Left renal cortex interstitium (tissue), 4 donors: ENCODE measurements at places on chromosomes 12 and 14.

DNA sequence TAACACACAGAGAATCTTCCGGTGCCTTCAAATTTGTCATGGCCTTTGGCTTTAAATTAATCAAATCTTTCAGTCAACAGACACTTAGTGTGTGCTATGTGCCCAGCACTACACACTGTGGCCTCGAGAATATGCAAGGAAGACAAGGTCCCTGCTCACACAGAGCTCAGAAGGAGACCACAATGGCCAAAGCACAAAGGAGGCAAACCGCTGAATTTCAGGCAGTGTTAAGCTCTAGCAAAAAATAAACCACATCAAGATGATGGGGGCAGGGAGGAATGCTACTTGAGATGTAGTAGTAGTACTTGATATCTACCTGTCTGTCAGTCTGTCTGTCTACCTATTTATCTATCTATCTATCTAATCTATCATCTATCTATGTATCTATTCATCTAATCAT is 227.9 kb downstream of the TMEM132D start:
- DNase-seq, result no peak

GRCh38 chr12:71178162-71178561 is 20.4 kb upstream of the TSPAN8 start:
- DNase-seq, result no peak

DNA sequence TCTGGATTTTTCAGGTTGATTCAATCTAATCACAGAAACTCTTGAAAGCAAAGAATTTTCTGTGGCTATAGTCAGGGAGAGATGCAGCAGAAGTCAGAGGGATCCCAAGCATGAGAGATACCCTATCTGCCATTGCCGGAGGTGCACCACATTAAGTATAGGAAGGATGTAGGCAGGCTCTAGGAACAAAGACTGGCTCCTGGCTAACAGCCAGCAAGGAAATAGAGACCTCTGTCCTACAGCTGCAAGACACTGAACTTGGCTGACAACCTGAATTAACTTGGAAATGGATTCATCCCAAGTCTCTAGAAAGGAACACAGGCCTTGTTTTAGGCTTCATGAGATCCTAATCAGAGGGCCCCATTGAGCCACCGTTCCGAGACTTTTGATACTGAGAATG is 364.9 kb upstream of the FLRT2 start:
- DNase-seq, result no peak

- DNase-seq, result no peak
Observed at GRCh38 chr12:117538032-117538690, 176.7 kb upstream of the NOS1 start.

GRCh38 chr12:15485466-15485865 is 163.2 kb downstream of the PTPRO start:
- DNase-seq, result no peak
